ENCODE measurements at places on chromosomes 6 and 20.

- no peak for DNase-seq
Observed at GRCh38 chr6:33843131-33844121, 39.6 kb upstream of the MLN start.

GRCh38 chr6:138427701-138428100 is 23.7 kb downstream of the HEBP2 start:
- DNase-seq = no peak

DNA sequence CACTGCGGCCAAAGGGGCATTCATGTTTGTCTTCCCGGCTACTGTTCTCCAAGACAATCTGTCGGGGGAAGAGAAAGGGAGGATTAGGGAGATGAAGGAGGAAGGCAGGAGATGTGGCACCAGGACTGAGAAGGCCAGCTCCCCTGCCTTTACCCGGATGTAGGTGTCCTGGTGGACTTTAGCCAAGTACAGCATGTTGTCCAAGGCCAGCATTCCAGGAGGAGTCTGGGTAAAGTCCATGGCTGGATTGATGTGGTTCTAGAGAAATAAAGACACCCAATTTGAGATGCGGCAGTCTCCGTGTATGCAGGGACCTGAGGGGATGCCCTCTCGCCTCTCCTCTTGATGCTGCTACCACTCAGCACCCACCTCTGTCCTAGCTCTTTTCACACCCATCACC is 32.0 kb downstream of the ELMO2 start:
- no peak for DNase-seq

DNA sequence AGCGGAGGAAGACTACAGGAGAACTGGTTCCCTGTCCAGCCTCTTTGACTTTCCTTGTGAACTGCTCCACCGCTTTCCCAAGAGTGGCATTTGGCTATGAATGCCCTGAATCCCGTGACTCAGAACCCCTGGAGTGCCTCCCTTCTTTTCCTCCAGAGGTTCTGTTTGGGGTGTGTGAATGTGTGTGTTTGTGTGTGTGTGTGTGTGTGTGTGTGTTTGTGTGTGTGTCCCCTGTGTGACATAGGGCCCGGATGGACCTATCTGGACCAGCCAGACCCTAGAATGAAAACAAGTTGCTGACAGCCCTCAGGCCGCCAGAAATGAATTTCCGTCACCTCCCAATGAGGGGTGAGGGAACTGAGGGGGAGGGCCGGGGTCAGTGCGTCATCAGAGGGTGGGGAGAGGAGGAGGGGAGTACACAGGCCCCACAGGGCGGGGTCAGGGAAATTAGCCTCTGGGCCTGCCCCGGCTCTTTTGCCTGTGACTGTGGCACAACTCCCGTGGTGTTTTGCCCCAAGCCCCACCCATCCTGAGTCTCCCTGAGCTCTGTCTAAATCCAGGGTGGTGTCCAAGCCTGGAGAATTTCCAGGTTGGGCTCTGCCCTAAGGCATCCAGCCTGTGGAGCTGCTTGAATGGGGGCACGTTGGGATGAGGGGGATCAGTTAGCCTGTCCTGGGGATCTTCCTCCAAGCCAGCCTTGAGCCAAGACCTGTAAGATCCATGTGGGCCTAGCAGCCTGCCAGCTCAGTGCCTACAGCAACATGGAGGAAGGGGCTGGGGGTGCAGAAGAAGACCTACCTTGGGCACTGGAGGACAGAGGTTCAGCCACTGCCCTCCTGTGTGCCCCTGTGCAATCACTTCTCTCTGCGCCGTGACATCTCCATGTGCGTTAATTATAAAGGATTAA is 15.2 kb upstream of the MRPS18A start:
- no peak for DNase-seq

GRCh38 chr20:49381558-49382493 is 100.6 kb downstream of the KCNB1 start:
- no peak for DNase-seq
